CD4-positive, alpha-beta T cell treated with Interleukin-15 for 1 hour (primary cell): ENCODE measurements at places on chromosomes 11 and 22.

- no peak for DNase-seq
Observed at GRCh38 chr11:1892116-1892515, 421 bp upstream of the PRR33 start.

DNA sequence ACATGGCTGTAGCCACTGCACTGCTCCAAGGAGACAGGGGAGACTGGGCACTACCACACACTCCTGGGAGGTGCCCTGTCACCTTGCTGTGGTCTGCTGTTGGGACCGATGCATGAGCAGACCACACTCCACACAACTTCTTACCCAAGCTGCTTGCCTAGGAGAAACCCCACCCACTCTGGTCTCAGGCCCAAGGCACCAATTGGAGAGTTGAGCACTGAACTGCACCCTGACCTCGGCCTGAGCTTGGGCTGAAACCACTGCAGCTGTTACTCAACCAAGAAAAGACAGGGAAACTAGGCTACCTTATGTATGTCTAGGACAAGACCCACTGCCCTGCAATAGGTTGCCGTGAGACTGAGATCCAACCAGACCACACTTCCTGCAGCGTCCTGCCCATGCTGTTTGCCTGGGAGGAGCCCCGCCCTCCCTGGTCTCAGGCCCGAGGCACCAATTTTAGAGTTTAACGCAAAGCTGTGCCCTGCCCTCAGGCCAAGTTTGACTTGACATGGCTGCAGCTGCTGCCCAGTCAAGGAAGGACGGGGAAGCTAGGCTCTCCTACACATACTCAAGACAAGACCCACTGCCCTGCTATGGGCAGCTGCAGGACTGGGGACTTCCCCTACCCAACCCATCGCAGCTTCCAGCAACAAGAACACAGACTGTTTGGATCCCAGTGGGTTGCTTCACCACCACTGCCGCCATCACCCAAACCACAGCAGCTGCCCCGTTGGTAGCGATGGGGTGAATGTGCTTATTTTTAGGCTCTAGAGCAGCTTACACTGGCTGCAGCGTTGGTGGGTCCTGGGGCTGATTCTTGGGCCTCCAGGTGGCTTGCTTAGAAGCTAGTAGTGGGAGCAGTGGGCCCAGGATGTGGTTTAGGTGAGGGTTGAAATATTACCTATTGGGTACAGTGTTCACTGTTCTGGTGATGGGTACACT, 66.8 kb downstream of the BRD1 start:
- no peak for DNase-seq

DNA sequence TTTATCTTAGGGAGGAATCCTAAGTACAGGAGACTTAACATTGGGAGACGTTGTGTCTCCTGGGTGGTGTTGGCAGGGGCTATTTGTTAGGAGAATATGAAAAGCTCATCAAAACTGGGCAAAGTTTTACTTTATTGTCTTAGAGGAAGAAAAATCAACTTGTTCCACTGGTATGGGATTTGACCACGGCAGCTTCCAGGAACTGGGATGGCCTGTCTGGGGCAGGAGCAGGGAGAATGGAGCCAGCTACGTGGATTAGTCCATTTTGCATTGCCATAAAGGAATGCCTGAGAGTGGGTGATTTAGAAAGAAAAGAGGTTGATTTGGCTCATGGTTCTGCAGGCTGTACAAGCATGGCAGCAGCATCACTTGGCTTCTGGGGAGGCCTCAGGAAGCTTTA, 198.4 kb downstream of the ADAMTS15 start:
- DNase-seq = no peak

GRCh38 chr11:27722953-27723344, 22.7 kb upstream of the BDNF start:
- DNase-seq = no peak

- DNase-seq = no peak
Observed at GRCh38 chr11:104738208-104738607, 160.1 kb downstream of the CASP12 start.

DNA sequence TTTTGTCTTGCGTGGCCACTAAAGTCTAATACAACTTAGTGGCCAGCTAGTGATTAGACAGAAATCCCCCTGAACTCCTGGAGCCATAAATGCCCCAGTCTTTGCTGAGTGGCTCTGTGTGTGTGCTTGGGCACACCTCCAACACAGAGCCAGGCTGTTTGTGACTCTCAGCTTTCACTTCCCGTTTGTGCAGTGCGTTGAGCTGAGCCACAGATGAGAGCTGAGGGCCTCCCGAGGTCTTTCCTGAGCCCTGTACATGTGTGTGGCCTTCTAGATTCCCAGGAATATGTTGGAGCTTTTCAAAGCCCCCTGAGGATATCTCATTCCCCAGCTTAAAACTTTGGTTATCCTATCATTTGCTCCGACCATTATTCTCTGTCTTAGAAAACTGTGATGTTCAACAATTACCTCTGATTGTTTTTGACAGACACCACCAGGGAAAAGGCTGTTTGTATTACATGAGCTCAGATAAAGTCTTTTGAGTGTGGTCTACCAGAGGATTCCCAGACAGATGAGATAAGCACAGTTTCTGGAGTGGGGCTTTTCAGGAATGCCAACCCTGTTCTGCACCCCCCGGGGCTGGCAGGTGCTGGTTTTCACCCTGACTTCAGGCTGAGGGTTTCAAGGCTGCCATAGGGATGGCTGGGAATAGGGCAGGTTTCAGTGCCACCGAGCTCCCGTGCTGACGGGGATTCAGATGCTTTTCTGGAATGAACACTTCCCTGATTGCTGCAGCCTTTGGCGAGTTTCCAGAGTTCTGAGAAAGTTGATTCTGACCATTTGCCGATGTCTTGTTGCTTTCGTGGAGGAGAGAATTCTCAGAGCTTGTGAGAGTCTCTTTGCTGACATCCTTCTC, 23.8 kb downstream of the IGHMBP2 start:
- peak; percentile 49 for DNase-seq

- no peak for DNase-seq
Observed at GRCh38 chr11:110858547-110858921, 146.3 kb upstream of the ARHGAP20 start.

- no peak for DNase-seq
Observed at GRCh38 chr11:16572945-16573344, 165.5 kb upstream of the C11orf58 start.

DNA sequence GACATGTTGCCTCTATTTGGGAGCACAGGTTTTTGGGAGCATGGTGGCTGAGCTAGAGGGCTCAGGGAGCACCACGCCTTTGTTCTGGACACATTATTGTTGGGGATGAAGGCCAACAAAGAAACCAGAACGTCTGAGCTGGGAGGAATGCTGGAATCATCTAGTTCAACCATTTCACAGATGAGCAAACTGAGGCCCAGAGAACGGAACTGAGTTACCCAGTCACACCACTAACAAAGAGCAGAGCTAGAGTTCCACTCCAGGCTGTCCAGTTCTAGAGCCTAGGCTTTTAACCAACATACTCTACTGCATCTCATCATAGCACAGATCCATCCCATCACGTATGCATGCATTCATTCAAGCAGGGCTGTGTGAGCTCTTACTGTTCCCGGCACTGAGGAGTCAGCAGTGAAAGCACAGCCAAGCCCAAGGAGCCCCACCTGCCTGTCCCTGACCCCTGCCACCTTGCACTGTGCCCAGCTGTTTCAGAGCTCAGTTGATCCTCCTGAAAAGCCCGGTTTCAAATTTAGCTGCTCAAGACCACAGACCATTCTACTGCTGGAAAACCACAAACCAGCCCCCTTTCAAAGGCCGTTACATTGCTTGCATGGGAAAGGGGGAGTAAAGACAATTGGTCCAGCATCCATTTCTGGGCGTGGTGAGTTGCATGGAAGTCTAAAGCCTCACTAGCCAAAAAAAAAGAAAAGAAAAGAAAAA, 16.9 kb upstream of the TCF20 start:
- DNase-seq = no peak

DNA sequence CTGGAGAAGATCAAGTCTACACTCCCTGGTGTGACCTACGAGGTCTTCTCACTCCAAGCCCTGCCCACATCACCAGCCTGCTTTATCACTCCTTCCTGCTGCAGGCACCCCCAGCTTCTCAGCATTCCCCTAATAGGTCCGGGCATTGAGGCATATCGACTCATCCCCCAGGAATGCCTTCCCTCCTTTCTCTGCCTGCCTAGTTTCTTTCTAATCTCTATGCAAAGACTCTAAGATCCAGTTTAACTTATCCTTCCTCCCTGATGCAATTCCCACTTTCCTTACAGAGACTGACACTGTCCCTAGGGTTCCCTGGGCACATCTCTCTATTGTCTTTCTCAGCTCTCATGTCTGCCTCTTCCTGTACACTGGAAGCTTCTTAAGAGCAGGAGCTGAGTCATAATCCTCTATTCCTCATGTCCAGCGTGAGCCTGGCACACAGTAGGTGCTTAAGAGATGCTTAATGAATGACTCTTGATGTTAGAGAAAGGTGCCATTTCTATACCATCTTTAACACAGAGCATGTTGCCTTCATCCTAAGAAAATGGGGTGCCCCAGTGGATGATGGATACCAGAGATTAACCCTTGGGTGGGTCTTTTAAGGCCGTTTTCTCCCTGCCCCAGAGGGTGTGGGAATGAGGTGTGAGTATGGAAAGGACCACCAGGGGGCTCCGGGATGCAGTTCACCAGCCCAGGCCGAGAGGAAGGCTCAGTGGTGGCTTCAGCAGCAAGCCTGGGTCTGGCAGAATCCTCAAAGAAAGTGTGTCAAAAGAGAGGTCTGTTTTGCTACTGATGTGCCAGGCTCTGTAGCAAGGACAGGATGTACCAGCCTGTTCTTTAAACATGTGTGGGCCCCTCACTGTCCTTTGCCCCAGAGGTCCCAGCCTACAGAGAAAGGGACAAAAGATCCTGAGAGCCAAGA, 34.7 kb downstream of the PARVA start:
- no peak for DNase-seq

- no peak for DNase-seq
Observed at GRCh38 chr11:87374038-87374807, 336.5 kb downstream of the TMEM135 start.

DNA sequence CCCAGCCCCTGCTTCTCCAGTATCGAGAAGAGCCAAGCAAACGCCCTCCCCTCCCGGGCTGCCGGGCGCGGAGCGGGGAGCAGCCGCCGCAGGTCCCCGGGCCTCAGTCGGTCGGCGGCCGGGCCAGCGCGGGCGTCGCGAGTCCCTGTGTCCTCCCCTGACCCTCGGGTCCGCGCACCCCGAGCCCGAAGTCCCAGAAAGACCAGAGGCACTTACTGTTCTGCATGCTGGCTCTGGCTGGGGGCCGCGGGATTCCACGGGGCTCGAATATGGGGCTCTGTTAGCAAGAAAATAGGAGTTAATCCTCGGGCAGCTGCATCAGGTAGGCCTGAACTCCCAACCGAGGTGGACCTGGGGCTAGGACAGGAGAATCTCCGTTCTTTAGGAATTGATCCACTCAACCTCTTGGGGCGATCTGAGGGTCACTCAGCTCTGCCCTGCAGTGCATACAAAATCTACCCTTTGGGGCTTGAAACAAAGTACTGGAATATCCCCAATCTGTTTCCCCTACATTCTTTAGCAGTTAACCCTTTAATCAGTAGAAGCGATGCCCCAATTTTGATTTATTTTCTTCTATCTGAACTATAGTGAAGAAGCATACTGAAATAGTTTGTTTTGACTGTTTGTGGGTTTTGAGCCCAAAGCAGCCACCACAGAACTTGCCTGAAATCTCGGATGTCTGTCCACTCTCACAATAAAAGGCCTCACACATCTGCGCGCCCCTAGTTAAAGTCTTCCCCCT, 4.8 kb downstream of the PAX6 start:
- no peak for DNase-seq

GRCh38 chr22:50723991-50724390, 14.0 kb upstream of the ACR start:
- DNase-seq = no peak

GRCh38 chr11:62054484-62055121, 69.2 kb upstream of the INCENP start:
- peak; percentile 45 for DNase-seq

GRCh38 chr11:7272373-7272772, 20.7 kb downstream of the SYT9 start:
- DNase-seq = no peak

DNA sequence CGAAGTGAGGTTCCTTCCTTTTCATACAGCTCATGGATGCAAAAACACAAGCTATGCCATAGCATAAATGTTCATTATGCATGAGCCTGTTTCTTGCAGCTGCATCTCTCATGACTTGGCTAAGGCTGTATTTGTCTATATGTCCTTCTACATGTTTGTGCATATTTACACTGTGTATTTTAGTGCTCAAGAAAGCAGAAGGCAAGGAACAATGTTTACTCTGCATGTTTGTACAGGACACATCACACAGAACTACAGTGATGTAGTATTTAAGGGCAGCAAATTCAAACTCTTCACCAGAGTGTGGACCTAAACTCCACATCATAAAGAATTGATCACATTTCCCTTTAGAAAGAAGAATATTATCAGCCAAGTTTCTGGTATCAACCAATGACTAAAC, 170.3 kb downstream of the CADM1 start:
- no peak for DNase-seq

GRCh38 chr11:44849922-44850321, 100.8 kb downstream of the TP53I11 start:
- DNase-seq = no peak

GRCh38 chr11:17578958-17579357, 31.9 kb downstream of the OTOG start:
- DNase-seq = no peak

- DNase-seq = no peak
Observed at GRCh38 chr22:48245196-48245485, 1482.7 kb downstream of the TBC1D22A start.

DNA sequence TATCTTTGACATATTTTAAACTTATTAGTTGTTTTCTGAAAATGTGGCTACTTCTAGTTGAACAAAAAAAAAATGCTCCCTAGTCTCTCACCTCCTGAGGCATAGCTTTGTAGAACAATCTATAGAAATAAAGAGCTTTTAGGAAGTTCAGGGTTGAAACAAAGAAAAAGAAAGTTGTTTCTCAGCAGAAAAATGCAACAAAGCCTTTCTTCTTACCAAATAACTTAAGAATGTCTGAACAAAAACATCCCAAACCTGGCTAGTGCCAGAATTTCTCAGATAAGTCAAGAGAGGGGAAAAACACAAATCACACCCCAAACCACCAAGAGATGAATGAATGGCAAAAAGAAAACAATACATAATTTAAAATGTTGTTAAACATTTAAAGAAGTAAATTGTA, 114.1 kb downstream of the MAML2 start:
- DNase-seq = no peak

DNA sequence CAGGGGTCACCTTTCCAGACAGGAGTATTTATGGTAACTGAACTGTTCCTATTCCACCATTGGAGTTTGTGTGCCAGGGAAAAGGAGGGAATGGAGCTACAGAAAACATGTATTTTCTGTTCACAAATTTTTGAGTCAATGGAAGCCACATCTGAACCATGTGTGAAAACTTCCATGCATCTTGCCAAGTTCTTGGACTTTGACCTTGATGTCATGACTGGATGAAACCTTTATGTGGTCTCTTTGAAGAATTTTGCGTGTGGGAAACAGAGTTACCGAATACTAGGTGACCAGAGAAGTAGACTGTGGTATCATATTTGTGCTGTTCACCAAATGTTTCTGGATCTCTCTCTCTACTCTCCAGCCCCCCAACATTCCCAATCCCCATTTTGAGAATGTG, 104.8 kb downstream of the CD44 start:
- no peak for DNase-seq

DNA sequence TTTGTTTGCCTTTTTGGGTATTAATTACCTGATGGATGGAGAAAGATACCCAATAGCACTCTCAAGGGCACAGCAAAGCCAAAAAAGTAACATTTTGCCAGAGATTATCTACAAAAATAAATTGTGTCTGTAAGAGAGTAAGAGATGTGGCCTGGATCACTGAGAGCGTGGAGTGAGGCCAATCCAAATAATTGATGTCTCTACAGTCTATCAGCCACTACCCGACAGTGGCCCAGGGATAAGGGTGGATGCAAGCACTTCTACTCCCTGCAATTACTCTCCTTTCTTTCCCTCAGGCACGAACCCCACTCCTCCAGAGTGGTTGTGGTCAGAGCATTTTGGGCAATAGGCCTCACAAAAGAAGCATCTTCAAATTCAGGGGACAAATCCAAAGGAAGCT, 92.3 kb upstream of the ZC3H12C start:
- no peak for DNase-seq
